ENCODE measurements at places on chromosomes 2 and 18.

DNA sequence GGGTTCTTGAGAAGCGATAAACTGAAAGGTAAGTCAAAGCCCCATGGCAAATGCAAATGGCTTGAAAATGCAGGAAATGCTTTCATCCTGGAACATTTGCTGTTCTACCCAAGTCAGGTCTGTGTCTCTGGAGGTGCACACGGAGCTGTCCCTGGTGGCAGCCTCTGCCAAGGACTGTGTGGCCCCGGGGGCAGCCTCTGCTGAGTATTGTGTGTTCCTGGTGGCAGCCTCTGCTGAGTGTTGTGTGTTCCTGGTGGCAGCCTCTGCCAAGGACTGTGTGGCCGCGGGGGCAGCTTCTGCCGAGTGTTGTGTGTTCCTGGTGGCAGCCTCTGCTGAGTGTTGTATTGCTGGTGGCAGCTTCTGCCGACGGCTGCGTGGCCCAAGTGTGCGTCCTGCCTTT is 135.6 kb upstream of the ALKAL2 start:
- no peak for DNase-seq

DNA sequence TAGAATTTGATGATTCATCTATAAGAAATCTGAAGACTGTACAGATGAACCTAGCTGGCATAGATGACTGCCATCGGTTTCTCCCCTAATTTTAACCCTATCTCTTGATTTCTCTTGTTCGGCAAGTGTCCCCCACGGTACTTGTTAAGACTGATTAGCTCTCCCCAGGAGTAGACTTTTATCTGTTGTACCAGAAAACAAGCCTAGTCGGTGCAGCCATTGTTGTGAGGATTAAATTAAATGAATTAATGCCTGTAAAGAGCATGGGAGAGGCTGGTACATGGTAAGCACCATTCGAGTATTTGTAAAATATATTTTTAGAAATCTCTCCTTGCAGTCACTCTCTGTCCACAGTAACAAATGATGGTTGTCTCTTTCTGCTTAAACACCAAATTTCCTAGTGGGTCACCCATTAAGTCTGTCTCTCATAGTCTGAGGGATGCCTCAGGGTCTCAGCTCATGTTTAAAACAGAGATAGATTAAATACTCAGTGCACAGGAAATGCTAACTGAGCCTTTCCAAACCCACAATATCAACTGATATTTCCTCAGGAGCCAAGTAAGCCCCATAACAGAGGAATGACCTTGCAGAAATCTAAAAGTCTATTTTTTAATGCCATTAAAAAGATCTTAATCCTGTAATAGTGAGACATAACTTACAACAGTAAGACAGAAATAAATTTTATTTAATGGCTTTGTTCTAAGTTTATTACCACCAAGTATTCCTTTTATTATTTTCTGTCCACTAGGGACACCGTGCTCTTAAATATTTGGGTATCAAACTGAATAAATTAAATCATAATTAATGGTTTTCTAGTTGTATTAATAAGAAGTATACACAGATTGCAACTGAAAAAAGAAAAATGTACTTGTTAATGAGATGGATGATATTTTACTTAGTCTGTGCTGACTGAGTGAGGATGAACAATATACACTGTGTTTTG is 2.9 kb upstream of the B4GALT6 start:
- no peak for DNase-seq

DNA sequence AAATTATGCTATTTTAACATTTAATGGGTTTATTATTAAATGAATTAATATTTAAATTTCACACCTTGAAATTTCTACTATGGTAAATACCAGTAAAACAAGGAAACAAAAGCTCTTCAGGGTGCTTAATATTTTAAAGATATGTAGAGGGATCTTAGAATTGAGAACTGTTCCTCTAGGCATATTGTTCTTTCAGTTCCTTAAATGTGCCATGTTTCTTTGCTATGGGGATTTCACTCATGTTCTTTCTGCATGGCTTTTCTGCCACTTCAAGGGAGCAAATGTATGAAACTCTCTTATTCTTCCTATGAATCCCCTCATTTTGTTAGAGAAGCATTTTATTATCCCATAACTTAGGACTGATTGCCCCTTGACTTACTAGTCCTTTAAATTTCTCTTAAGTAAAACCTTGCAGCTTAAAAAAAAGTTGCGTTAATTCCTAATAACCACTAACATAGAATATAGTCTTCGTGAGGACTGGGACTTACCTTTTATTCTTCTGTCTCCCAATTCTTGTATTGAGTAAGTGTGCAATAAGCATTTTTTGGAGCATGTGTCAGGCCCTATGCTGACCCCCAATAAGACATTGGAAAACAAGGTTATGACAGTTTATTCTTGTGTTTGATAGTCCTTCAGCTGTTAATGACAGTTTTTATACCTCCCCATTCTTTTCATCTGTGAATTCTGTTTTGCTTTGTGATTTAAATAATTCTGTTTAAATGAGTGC is 95.7 kb downstream of the BIRC6 start:
- DNase-seq = no peak

DNA sequence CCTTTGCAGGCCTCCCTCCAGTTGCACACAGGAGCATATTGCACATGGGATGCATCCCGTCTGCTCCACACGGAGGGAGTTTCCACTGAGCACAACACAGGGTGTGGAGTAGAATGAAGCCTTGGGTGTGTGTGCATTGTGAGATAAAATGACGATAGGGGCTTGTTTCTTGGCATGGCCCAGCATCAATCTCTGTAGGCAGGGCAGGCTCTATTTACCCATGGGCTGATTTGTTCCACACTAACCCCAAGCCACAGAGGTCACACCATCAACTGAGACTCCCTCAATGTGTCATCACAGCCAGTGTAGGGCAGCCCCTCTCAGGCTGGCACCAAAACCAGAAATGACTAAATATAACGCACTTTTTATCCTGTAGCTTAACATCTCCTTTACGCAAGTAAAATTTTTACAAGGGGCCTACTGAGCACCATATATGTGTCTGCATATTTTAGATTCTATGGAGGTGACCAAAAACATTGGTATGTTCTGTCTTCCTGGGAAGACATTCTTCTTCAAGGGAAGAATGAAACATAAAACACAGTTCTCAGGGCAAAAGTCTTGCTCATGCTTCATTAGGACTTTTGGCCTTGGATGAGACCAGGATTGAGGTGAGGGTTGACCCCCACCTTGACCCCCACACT is 2.7 kb upstream of the GKN1 start:
- peak; percentile 96 for DNase-seq

GRCh38 chr2:167191588-167191987 is 303.3 kb downstream of the XIRP2 start:
- peak; percentile 75 for DNase-seq

GRCh38 chr18:55510809-55511208 is 77.2 kb downstream of the TCF4 start:
- DNase-seq = peak; percentile 83

- DNase-seq = no peak
Observed at GRCh38 chr2:128326346-128326745, 7.7 kb upstream of the HS6ST1 start.

DNA sequence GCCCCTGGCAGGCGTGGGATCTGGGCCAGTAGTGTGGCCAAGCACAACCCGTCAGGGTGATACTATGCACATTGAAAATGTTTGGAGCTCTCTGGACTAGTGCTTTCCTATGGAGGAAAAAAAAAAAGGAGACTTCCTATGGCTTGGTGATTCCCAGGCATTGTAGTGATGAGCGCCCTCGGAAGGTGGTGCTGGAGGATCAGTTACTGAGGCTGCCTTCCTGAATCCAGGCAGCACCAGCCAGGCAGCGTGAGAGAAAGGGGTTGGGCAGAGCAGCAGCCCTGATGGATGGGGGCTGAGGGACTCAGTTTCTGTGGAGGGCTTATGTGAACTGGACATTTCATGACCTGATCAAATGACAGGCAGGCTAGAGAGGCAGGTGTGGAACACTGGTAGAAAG is 70.9 kb downstream of the CHRNA1 start:
- no peak for DNase-seq

DNA sequence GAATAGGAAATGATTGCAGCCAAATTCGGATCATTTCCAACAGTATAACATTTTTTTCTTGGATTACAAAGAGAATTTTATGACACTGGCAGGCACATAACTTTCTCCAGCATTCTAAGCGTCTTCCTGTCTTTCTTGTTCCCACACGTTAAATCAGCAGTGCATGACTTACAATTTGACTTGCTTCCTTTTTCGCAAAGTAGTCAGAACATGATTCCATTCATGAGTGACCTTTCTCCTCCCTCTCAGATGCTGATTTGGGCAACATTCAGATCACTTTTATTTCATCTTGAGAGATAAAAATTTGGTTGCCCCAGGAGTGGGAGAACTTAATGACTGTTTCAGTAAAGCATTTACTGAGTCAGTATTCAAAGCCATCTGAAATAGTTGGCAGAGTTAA is 858.7 kb upstream of the ACVR2A start:
- DNase-seq = peak; percentile 50

- DNase-seq = no peak
Observed at GRCh38 chr2:206418968-206419367, 24.4 kb upstream of the ADAM23 start.

- DNase-seq = no peak
Observed at GRCh38 chr2:100412881-100413321, 4.6 kb downstream of the CHST10 start.

GRCh38 chr18:61894751-61895524 is 2.1 kb upstream of the RNF152 start:
- no peak for DNase-seq
